ENCODE measurements at places on chromosomes 7 and 10.
A peak's percentile ranks its signal among the peaks of the same experiment; 100 is the strongest.

DNA sequence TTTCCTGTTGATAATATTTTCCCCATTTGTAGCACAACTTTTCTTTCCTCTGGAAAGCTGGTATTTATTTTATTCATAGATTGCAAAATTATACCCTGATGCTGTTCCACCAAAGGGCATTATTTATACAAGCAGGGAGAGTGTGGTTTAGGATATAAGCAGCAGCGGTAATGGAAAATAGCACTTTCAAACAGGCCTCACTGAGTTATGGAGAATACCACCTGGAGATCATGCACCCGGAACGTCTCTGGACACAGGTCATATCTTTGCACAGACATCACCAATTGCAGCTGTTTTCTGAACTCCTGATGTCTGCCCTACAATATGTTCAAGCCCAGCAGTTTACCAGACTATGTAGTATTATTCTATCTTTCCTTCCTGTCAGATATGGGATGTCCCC, 2.0 kb upstream of the CALD1 start:
- DNase-seq = no peak

DNA sequence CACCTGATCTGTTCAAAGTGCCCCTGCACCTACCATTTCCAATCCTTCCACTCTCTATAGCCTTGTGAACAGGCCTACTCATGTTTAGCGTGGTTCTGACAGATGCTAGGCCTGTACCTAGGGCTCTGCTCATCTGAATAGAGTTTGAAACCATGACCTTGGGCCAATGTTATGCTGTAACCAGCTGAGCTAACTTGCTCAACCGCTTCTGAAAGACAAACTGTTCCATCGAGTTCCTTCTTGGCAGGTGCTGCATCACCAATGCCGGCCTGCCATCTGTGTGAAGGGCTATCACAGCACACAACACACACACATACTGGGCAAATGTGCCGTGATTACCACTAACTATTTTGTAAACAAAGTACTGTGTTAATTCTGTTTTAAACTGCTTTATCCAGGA, 419.0 kb upstream of the GALNT17 start:
- no peak for DNase-seq

GRCh38 chr7:87739306-87739705, 111.1 kb downstream of the RUNDC3B start:
- DNase-seq = no peak

- DNase-seq = no peak
Measured at GRCh38 chr10:88490231-88490980, 92.7 kb downstream of the RNLS start.

DNA sequence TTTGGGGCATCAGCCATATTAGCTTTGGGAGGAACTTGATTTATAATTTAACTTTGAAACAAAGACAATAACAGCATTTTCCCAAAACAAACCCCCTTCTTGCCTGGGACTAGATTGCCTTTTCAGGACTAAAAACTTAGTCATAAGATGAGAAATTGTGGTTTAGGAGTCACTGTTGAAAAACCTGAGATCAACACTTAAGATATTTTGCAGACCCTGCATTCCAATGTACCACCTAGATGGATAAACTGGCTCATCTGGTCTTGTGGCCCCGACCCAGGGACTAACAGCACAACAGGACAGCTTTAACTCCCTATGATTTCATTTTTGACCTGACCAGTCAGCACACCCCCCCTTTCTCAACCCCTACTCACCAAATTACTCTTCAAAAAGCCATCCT, 1165.4 kb downstream of the XPNPEP1 start:
- no peak for DNase-seq

- no peak for DNase-seq
Measured at GRCh38 chr10:14372606-14373005, 41.9 kb upstream of the FRMD4A start.

DNA sequence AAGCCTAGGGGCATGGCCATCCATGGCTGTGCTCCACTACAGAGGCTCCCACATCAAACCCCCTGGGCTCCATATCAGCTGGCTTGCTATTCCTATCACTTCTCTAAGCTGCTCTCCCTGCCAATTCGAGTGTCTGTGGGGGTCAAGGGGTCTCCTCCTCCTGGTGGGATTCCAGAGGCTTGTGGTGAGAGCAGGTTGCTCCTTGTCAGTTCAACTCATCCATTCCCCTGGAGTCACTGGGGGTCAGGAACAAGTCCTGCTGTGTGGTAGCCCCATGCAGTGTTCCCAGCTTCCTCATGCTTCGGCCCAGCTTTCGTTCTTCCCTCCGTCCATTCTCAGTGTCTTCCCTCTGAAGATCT, 86.6 kb upstream of the UNC5B start:
- DNase-seq = no peak

GRCh38 chr7:117111535-117111934, 158.2 kb downstream of the ST7 start:
- no peak for DNase-seq

DNA sequence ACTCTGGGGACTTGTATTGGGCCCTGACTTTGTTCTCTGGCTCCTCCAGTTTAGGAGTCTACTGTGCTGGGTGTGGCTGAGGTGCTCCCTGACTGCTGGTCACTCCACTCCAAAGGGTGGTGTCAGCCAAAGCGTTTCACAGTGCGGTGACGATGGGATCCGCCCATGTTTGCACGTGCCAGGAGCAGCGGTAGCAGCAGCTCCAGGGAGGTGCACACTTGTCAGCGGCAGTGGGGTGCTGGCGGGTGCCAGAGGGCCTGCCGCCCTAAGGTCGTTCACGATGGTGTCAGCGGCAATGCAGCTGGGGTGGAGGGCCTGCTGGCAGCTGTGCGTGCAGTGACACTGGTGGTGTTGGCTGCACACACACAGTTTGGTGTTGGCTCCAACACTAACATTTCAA, 268.5 kb upstream of the AKR1E2 start:
- no peak for DNase-seq

GRCh38 chr7:8109196-8110022, 140.8 kb downstream of the GLCCI1 start:
- no peak for DNase-seq

DNA sequence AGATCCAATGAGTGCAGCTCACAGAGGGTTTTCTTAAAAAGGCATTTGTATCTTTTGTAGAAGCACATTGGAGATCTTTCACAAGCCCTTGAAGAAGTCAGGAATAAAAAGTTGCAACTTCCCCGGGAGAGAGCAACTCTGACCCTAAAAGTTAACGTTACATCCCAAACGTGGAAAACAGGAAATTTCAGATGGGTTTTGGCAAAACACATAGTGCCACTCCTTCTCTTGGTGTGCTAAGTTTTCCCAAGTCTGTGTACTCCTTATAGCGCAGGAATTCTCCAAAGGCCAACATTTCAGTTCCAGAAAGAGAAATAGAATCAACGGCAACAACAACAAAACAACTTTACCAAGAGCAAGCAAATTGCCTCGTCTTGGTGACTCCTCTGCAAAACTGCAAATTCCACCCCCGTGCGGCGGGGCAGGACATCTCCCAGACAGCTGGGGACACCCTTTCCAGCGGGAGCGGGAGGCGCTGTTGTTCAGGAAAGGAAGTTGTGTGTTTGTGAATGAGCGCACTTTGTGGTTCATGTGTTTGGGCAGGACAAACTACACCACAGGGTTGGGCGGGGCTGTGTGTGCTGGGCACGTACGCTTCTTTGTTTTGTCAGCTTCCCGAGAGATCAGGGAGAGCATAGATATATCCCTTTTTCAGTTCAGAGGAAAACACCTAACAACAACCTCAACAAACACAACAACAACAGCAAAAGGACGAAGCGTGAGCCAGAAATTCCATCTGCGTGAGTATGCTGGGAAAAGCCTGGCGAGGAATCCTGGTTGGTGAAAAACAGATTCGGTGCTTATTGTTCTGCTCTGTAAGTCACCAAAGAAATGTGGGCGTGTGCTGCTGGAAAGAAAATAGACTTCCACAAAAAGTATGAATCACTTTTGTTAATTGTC, 294.7 kb upstream of the PITRM1 start:
- peak; percentile 47 for DNase-seq

- DNase-seq = no peak
Measured at GRCh38 chr10:72812753-72813430, 80.6 kb upstream of the OIT3 start.

DNA sequence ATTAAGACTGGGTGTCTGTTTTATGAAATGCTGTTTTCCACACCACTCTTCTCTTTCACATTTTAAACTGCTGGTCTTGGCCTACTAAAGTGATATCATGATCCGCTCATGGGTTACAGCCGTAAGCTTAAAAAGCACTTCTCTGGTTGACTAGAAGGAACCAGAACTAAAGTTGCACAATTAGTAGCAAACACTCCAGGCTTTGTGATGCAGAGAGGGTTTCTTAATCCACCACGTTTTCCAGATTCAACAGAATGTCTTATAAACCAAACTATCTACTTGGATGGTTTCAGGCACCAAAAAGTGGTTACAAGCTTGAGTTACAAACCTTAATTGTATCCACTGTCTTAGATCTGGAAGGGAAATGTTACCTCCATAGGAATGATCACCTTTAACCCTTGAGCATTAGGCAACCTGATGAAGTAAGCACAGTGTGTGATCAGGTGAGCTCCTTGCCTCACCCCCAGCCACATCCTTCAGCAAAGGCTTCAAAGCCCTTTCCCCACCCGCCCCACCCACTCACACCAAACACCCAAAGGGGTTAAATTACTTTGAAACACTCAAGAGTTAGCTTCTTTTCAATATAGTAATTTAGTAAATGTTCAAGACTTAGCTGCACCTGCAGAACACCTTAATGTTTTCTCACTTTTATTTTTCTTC, 3.5 kb downstream of the ELMO1 start:
- DNase-seq = no peak

DNA sequence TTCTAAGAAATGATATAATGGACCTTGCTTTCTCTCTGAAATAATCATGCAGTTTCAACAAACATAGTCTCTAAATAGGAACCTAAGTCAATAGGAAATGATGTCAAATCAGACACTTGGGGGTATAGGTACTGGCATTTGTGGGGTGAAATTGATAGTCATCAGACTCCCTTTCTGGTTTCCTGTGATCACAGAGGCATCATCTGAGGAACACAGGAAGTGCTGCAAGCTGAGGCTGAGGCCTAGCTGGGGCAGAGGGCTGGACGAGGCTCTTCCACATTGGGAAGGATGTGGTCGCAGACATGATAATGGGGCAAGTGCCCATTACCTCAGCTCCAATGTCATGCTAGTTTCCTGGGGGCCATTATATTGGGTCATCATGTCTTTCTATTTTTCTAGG, 33.5 kb upstream of the TARP start:
- DNase-seq = peak; percentile 61

DNA sequence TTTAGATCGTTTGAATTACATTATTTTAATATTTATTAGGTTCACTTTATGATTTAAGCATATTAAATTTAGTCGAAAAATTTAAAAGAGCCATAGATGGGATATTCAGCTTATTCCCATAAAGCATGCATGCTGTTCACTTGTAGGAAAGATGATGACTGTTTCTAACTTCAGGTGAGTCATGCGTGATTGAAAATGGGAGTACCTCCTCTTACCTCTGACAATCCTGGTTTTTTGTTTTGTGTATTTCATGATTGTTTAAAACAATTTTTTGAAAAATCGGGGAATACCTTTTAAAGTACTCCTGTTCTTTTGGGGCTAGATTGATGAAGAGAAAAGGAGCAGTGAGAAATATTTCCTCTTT, 1.4 kb downstream of the TNKS2 start:
- DNase-seq = no peak

- DNase-seq = peak; percentile 19
Measured at GRCh38 chr7:66505531-66506451, 122.9 kb upstream of the KCTD7 start.

DNA sequence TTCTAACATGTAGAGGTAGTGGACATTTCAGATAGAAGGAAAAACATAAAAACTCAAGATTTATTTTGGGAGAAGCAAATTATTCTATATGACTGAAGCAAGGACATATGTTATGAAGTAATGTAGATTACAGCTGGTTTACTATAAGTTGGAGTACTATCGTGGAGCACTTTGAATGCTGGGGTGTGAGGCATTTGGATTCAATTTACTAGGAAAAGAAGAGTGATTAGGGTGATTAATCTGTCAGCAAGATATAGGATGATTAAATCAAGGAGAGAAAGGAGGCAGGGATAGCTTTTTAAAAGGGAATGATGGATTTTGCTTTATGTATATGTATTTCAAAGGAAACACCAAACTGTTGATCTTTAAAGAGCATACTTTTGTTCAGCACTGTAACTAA, 318.4 kb upstream of the KAT6B start:
- no peak for DNase-seq

- DNase-seq = no peak
Measured at GRCh38 chr10:110455446-110455845, 42.3 kb upstream of the DUSP5 start.

DNA sequence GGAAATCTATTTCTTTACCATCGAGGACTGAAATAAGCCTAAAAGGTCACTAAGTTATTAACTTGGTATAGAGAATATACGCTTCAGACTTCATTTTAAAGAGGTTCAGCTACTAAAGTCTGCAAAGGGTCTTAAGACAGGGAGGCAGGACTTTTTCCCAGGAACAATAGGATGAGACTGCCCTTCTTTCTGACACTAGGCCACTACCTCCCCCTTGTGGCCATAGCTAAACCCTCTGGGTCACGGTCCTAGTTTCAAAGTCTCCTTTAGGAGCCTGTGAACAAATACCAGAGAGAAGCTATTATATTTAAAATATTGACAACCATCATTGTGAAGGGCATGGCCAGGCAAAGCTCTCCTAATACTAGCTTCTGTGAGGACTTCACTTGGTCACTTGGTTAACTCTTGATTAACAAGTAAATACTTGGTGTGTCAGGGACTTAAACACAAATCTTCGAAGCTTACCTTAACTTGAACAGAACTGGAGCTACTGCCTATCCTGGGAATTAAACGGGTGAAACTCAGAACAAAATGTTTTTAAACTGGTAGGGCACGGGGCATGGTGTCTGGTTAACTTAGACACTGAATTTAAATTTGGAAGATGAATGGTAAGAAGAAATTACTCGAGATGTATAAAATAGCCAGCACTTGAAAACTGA, 75.6 kb downstream of the CCDC6 start:
- DNase-seq = peak; percentile 10

GRCh38 chr7:2081526-2082135, 151.1 kb downstream of the MAD1L1 start:
- no peak for DNase-seq

DNA sequence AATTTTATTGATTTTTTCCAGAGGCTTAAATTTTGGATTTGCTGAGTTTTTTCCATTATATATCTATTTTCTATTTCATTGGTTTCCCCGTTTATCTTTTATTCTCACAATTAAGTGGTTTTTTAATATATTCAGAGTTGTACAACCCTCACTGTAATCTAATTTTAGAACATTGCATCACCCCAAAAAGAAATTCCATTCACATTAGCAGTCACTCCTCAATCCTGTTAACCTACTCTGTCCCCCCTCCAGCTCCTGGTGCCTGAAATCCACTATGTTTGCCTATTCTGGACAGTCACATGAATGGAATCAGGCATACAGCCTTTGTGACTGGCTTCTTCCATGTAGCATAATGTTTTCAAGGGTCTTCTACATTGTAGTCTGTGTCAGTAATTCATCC, 55.8 kb upstream of the ITGA8 start:
- no peak for DNase-seq

GRCh38 chr10:93515071-93516005, 18.9 kb downstream of the CEP55 start:
- no peak for DNase-seq

Measured in CD4-positive, alpha-beta T cell treated with Interleukin-4 for 4 hours (primary cell).